Natural killer cell (primary cell): ENCODE measurements at places on chromosomes 5 and 9.

DNA sequence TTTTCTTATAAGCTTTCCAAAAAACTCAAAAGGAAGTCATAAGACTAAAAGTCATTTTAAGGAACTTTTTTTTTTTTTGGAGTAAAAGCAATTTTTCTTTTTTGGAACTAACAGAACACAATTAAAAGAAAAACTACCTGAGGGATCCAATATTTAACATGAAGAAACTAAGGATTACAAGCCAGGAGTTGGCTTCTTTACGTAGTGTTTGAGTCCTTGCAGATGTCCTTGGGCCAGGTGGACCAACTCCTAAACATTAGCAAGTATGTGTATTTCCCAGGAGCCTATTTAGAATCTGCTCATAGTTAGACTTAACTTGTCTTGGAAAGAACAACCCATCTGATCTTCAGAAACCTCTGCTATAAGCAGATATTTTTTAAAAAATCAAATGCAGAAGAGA, 154.1 kb upstream of the EFNA5 start:
- no peak for DNase-seq

DNA sequence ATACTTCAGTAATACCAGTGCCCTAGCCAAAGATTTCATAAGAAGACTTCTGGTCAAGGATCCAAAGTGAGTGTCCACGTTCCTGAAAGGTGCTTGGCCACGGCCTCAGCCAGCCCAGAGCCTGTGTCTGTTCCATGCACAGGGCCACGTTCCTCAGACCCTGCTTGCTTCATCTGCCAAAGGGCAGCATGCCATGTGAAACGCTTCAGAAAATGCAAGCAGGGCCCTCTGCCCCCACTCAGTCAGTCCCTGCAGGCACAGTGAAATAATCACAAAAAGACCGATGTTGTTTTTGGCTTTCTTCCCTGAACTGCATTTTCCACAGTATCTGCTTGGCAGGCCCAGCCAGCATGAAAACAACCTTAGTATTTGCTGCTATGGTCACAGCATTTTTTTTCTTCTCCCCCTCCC, 85.5 kb upstream of the CTSL start:
- no peak for DNase-seq

GRCh38 chr9:107018861-107019545, 156.0 kb downstream of the ZNF462 start:
- no peak for DNase-seq

DNA sequence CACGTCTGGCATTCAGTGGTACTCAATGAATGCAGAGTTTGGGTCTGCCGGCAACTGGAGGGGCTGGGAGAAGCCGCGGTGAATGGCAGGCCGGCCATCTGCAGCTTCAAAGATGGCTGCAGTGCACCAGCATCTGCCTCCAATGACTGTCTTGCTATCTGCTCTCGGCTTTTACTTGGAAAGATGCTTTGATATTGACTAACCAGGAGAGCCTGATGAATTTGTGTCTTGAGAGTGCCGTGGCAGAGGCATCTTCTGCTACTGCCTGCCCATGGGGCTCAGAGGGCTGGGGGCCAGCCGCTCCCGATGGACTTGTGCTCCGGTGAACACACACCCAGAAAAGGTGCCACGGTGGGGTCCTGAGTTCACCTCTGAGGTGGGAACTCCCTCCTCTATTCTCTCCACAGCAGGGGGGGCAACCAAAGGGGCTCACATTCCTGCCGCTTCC, 164.5 kb downstream of the COL23A1 start:
- no peak for DNase-seq

DNA sequence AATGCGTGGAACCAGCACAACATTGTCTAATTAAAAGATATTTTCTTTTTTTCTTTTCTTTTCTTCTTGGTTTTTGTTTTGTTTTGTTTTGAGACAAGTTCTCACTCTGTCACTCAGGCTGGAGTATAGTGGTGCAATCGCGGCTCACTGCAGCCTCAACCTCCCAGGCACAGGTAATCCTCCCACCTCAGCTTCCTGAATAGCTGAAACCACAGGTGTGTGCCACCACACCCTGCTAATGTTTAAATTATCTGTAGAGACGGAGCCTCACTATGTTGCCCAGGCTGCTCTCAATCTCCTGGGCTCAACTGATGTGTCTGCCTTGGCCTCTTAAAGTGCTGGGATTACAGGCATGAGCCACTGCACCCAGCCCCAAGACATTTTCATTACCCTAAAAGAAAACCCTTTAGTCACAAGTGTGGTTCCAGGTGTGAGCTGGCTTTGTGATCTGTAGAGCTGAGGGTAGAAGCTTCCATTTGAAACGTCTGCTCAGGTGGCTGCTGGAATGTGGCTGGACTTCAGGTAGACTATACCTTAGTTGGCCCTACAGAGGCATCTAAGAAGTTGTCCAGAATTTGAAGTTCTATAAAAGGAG, 19.1 kb upstream of the NEK6 start:
- DNase-seq = peak; percentile 44

DNA sequence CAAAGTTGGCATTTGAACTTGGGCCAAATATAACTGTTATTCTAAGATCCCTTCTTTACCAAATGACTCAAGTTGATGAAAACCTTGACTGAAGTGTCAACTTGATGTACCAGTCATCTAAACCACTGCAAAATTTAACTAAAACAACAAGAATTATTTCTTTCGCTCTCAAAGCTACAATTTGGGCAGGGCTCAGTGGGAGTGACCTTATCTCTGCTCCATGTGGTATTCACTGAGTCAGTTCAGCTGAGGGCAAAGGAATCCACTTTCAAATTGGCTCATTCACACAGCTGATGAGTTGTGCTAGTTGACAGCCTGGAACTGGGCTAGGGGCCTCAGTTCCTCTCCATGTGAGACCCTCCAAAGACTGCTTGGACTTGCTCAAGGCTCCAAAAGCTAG, 166.3 kb downstream of the RORB start:
- no peak for DNase-seq

DNA sequence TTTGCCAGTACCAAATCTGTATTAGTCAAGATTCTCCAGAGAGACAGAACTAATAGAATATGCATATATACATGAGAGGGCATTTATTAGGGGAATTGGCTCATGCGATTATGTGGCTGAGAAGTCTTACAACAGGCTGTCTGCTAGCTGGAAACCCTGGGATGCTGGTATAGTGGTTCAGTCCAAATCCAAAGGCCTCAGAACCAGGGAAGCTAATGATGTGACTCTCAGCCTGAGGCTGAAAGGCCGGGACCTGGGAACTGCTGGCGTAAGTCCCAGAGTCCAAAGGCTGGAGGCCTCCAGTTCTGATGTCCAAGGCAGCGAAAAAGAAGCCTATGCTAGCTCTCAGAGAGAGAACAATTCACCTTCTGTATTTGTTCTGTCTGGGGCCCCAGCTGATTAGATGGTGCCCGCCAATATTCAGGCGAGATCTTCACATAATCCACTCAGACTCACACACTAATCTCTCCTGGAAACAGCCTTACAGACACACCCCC, 84.1 kb downstream of the KIAA1958 start:
- no peak for DNase-seq
